ENCODE measurements at places on chromosomes 12 and 14.

DNA sequence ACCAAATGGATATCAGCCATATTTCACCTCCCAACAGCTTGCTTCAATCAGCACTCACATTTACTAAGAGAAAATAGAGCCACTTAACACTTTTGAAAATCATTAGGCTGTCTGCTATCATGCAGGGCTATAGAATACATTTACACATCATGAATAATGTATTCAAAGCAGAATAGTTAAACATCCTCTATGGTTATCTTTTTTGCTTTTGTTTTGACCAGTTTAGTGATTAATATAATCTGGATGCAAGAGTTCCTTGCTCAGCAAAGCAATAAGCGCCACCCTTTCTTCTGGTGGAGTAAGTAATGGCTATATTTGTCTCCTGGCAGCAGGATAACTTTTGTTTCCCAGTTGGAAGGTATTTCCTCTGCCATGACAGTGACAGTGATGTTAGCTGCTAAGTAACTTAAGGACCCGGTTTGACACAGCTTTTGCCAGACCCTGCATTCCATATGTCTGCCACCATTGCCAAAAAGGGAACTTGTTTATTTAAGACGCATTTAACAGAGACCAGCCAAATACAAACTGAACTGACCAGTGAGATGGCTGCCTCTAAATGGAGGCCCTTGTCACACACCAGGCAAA, 70.3 kb upstream of the NR2C1 start:
- DNase-seq = no peak

DNA sequence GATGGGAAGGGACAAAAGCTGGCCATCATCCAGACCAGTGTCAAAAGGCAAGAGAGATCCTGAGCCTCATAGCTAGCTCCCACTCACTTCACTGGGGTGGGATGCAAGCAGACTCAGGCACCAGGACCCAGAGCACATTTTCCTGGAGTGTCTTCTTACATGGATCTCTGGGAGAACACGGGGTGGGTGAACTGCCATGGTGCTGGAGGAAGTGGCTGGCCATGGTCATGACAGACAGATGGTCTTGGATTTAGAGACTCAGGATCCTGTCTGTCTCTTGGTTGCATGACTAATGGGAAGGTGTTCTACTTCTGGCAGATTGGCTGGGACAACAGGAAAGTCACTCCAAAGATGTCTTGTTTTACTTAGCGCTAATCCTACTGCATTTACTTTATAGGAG, 311.5 kb downstream of the ATP23 start:
- DNase-seq = no peak

GRCh38 chr12:65100140-65100539, 21.0 kb downstream of the WIF1 start:
- no peak for DNase-seq

DNA sequence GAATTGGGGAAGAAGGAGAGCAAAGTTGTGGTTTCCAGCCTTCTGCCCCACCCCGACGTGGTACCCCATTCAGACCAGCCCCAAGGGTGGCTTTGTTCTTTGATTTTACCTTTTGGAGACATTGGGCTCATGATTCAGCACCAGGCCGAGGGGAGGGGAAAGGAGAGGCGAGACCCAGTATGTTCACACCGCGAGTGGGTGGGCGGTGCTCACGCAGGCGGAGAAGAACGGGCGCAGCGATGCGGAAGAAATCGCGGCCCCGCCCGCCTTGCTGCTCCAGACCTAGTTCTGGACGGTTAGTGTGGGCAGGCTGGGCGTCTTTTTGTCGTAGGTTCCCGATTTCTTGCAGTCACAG, 963 bp downstream of the ATL1 start:
- DNase-seq = peak; percentile 58

DNA sequence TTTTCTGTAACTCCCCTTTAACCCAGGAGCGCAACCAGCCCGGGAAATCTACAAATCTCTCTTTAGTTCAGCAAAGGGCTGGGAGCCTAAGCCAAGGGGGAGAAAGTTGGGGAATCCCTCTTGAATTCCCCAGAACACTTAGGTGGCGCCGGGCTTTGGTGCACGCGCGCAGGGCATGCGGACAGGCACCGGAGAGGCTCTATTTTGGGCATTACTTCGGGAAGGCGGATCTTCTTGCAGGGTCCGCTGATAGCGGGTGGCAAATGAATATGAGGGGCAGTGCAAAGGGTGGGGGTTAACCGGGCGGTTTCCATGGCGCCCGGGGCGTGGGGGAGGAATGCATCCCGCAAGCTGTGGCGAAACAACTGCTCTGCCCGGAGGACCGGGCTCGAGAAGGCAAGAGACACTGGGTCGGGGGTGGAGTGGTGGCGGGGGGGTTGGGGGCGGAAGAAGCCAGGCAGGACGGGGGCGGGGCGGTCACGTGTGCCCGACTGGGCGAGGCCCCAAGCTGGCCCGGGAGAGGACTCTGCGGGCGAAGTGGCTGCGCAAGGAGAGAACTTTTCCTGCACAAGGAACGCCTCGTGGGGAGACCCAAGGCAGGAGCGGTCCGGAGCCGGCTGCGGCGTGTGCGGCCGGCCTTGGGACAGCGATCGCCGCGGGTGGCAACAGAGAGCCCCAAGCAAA, at the start of gene FLVCR2:
FLVCR2 (plus strand) TSS at position 519 of the 684 bp plus-strand sequence. CDS start 353 bp downstream, outside the sequence.
- DNase-seq = peak; percentile 72

GRCh38 chr14:33039311-33039710, 100.6 kb downstream of the NPAS3 start:
- no peak for DNase-seq

DNA sequence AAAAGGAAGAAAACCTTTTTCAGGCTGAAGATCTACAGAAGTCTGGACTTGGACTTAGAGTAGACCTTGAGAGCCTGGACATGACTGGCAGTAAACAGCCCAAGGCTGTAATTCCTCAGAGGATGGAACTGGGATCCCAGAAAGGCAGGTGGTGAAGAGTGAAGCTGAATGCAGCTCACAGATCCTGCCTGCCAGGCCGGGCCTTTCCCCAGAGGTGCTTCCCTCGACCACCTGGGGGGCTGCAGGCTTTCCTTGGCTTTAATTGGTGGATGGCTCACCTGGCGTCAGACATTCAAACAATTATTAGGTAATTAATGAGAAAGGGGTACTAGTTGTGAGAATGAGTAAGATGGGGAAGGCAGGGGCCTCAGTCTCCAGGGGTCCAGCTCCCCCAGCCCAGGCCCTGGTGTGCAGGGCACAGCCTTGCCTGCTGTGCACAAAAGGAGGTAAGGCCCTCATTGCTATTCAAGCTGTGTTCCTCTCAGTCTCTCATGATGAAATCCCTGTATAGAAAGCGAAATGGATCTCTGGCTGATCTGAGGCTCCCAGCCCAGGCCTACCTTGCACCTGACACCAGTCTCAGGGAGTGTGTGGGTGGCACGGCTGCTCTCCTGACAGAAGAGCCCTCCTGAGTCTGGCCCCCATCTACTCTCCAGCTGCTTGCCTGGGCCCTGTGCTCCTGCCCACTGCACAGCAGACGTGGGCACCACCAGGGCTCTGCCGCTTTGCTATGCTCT, 63.0 kb upstream of the TCL1A start:
- no peak for DNase-seq

- DNase-seq = no peak
Observed at GRCh38 chr12:4717806-4718205, 2.4 kb upstream of the GALNT8 start.

- no peak for DNase-seq
Observed at GRCh38 chr12:12191008-12191407, 75.8 kb downstream of the LRP6 start.

GRCh38 chr12:116714175-116714574, 23.7 kb downstream of the SPRING1 start:
- DNase-seq = no peak

- no peak for DNase-seq
Observed at GRCh38 chr12:48779869-48780268, 9.0 kb downstream of the ADCY6 start.

- DNase-seq = no peak
Observed at GRCh38 chr14:74034572-74034971, 15.4 kb downstream of the BBOF1 start.

DNA sequence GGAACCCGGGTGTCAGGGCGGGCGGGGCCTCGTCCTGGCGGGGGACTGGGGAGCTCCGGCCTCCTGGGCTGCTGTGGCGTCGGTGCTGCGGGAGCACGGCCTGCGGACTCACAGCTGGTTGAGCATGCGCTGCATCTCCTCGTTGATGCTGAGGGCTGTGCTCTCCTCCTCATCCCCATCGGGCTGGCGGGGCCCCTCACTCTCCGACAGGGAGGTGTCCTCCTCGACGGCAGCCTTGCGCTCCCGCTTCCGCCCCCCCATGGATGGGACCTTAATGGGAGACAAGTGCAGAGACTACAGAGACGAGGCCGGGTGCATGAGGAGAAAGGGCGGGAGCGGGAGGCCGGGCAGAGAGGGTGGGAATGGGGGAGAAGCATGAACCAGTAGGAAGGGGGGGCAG, 7.3 kb downstream of the IFFO1 start:
- DNase-seq = no peak

GRCh38 chr14:58801086-58801485, 163.3 kb downstream of the DACT1 start:
- no peak for DNase-seq

- DNase-seq = no peak
Observed at GRCh38 chr14:102249041-102249440, 55.9 kb downstream of the MOK start.

- DNase-seq = no peak
Observed at GRCh38 chr12:6372403-6373003, 2.9 kb downstream of the SCNN1A start.

GRCh38 chr14:89736881-89737280, 217.6 kb downstream of the EFCAB11 start:
- no peak for DNase-seq

GRCh38 chr12:93812626-93813025, 135.5 kb downstream of the CRADD start:
- DNase-seq = no peak

GRCh38 chr12:53502983-53503728, 2.1 kb downstream of the TARBP2 start:
- peak; percentile 48 for DNase-seq

GRCh38 chr12:41140117-41140516, 48.0 kb upstream of the PDZRN4 start:
- DNase-seq = no peak

DNA sequence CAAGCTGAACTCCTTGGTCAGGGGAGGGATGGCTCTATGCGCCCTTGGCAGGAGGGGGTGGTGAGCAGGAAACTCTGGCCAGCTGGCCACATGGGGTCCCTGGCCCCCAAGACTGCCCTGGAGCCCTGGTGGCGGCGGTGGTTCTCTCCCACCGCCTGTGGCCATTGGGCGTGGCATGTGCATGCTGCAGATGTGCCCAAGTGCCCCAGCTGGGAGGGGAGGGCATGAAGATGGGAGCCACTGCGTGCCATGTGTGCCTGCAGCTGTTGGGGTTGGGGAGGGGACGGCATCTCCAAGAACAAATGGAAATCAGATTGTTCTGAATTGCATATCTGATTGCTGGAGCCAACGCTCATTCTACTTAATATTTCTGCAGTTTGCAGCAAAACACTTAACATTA, 115.7 kb upstream of the IGF1 start:
- no peak for DNase-seq

DNA sequence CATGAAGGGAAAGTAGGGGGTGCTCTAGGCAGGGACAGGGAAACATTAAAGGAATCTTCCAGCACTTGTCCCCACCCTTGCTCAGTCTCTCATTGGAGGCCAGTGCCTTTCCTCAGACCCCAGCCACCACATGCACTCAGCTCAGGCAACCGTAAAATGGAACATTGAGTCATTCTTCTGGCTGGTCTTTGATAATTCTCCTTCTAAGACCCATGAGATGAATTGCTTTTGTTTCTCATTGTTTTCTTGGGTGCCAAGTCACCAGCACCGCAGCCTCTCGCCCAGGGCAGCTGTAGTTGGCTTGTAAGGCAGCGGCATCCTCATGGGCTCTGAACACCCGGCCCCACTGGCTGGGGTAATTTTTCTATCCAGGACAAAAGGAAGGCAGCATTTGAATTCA, 108.2 kb downstream of the PHETA1 start:
- DNase-seq = no peak

DNA sequence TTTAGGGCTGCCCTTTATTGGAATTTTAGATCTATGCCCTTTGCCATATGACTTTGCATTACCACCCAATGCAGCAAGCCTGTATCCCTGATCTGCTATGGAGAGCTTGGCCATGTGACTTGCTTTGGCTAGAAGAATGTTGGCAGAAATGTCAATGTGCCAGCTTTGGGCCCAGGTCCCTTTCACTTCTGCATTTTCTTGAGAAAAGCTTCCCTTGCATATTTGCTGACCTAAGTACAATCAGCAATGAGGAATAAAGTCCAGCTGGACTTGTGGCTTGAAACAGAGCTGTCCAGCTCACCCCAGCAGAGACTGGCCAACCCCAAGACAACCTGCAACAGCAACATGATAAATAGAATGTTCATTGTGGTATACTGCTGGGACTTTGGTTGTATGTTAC, 135.9 kb downstream of the PAH start:
- no peak for DNase-seq

DNA sequence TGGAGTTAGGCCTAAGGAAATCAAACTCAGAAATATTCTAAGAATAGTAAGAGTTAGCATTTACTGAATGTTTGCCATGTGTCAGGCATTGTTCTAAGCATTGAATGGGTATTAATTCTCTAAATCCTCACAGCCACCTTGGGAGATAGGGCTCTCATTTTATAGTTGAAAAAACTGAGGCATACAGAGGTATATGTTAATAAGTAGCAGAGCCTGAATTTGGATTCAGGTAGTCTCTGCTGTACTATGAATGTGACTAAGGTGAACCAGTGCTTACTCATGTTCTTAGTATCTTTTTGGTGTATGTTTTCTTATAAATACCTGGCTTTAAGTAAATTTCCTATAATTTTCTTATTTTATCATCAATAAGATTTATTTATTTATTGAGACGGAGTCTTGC, 8.1 kb downstream of the ARF6 start:
- DNase-seq = no peak

Measured in stimulated activated effector memory CD8-positive, alpha-beta T cell treated with anti-CD3 and anti-CD28 coated beads, Interleukin-12 subunit alpha, Interleukin-12 subunit beta, amount 100 ng/mL, for 72 hours (primary cell).